ENCODE measurements at places on chromosomes 3 and 15.

GRCh38 chr15:59247364-59247763 lies 40.7 kb downstream of the LDHAL6B start:
- peak; percentile 62 for DNase-seq

GRCh38 chr15:63181648-63182047 lies 7.8 kb upstream of the RAB8B start:
- DNase-seq = no peak

DNA sequence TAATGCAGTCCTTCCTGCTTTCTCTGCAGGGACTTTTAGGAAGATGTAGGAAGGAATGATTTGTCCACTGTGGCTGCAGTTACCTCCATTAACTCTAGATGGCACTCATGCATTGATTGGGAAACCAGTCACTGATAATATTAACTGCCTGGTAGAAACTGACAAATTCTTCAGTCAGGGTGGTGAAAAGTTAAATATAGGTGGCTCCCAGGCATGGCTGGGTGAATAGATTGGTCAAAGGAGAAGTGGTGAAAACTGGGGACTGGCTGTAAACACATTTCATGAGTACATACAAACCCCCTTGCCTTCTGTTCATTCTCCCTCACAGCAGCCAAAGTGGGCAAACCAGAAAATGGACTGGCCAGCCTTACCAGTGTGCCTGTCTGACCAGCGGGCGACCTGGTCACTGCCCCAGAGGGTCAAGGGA lies 333.4 kb downstream of the THSD4 start:
- DNase-seq = peak; percentile 12

DNA sequence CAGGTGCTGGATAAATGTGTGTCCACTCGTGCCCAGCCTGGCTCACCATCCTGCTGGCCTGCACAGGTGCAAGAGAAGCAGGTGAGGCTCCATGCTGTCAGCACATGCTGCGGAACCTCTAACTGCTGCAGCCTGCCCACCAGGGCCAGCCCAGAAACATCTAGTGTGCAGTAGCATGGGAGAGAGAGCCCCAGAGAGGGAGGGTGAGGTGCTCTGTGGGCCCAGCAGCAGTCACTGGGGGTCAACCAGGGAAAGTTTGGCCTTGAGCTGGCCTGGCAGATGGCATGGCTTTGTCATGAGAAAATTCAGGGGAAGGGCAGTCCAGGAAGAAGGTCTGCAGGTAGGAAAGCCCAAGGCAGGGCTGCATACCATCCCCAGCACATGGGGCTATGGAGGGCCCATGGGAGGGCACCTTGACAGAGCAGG lies 18.2 kb upstream of the PRR23E start:
- no peak for DNase-seq

GRCh38 chr15:89761009-89761831 lies 10.2 kb upstream of the MESP1 start:
- no peak for DNase-seq

GRCh38 chr15:62564886-62565633 lies 400.0 kb upstream of the C2CD4B start:
- DNase-seq = no peak

DNA sequence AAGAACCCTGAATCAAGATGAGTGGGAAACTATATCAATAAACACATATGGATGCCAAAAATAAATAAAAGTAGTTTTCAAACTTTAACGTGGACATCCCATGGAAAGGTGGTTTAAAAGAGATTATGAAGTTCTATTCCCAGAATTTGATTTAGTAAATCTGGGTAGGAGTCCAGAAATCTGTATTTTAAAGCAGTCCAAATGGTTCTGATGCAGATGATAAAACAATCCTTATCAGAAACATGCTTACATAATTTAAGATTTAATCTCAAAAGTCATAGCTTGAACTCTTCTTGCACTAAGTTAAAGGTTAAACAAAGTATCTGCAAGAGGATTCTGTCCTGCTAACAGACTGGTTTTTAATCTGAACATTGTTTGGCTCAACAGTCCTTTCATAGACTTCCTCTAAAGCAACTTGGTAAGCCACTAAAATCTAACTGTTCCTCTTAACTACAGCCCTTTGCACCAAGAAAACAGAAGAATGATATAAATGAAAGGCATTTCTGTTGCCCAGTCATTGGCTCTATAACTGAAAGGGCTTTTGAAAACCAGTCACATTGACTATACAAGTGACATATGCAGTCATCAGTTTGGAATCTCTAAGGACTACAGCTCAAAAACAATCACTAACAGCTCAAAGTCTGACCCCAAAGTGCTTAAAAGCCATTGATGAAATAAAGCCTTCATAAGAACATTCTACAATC lies 23.4 kb upstream of the MAP4 start:
- no peak for DNase-seq

GRCh38 chr15:60179786-60180391 lies 175.8 kb downstream of the FOXB1 start:
- peak; percentile 47 for DNase-seq

DNA sequence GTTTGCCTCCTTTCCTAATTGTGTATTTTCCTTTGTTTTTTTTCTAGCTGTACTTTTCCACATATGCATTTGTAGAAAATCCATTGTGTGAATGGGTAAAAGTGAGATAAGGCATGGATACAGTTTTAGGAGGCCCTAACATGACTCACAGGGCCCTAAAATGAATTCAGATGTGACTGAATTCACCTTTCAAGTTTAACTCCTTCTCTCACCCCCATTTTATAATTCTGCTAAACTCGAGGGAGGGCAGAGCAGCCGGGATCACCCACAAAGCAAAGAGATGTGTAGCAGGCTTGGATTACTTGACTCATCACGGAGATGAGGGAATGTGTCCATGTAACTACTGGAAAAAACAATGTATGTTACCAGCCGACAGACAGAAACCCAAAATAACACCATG lies 59.9 kb downstream of the FOXP1 start:
- DNase-seq = no peak

DNA sequence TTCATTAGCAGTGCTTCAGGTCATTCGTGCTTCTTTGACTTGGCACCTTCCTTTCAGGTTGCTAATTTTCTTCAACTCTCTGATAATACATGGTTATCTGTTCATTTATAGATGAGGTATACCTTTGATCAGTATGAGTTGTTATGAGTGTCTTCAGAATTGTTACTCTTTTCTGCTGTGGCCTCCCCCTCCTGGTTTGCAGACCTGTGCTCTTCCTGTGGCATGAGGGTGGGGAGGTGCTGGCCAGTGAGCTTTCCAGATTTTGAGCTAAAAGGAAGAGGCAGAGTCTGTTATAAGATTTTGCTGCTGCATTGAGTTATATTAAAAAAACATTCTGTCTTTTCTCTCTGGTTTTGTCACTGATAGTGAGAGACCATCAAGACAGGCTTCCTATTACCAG lies 30.8 kb upstream of the GOLGA6L9 start:
- no peak for DNase-seq

DNA sequence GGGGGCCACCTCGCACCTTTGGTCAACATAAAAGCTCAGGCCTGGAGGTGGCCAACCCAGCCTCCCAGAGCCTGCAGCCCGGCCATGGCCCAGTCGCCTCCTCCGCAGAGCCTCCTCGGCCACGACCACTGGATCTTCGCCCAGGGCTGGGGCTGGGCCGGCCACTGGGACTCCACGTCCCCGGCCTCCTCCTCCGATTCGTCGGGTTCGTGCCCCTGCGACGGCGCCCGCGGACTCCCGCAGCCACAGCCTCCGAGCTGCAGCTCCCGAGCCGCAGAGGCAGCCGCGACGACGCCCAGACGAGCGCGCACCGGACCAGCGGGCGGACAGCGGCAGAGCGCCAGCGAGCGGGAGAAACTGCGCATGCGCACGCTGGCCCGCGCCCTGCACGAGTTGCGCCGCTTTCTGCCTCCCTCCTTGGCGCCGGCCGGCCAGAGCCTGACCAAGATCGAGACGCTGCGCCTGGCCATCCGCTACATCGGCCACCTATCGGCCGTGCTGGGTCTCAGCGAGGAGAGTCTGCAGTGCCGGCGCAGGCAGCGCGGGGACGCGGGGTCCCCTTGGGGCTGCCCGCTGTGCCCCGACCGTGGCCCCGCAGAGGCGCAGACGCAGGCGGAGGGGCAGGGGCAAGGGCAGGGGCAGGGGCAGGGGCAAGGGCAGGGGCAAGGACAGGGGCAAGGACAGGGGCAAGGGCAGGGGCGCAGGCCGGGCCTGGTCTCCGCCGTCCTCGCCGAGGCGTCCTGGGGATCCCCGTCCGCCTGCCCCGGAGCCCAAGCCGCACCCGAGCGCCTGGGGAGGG lies at the start of gene MESP2:
TSS of gene MESP2 (plus strand) at position 59 of the 799 bp plus-strand sequence. CDS start at position 85, 26 bp downstream.
- no peak for DNase-seq

GRCh38 chr15:91706322-91707032 lies 147.0 kb upstream of the SLCO3A1 start:
- DNase-seq = peak; percentile 96

DNA sequence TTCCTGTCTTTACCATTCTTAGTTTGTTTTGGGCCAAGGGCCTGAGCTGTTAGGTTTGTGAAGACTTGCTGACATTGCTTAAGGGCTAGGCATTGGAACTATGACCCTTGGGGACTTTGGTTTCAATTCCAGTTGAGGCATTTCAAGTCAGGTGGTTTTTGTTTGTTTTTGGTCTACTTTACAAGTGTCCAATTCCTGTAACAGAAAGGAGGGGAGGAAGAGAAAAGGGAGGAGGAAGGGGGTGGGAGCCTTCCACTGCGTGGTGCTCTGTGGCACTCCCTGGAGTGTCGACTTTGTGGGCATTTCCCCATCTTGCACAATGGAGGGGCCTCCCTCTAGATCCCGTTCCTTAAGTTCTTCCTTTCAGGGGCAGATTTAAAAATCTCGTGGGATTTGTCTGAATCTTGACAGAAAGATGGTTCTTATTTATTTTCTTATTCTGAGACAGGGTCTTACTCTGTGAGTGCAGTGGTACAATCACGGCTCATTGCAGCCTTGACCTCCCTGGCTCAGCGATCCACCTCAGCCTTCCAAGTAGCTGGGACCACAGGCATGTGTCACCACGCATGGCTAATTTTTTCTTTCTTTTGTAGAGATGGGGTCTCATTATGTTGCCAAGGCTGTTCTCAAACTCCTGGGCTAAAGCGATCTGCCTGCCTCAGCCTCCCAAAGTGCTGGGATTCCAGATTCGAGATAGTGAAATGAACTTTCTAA lies 59.5 kb upstream of the RYK start:
- no peak for DNase-seq

DNA sequence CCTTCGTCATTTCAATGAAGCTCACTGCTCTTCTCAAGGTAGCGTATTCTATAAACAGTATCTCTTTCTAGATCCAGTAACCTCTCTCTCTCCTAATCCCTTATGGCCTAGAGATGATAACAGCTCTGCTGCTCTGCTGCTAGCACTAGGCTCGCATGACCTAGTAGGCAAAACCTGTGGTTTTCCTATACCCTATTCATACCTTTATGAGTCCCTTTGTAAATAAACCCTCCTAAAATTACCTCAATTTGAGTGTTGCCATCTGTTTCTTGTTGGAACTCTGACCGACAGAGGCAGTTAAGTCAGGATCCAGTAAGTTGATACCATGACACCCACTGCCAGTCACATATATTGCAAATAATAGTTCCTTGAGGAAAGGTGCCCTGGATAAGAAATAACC lies 7.3 kb downstream of the CCDC14 start:
- no peak for DNase-seq

Measured in Jurkat, Clone E6-1 (cell line).